ENCODE measurements at places on chromosomes 6 and 20.

DNA sequence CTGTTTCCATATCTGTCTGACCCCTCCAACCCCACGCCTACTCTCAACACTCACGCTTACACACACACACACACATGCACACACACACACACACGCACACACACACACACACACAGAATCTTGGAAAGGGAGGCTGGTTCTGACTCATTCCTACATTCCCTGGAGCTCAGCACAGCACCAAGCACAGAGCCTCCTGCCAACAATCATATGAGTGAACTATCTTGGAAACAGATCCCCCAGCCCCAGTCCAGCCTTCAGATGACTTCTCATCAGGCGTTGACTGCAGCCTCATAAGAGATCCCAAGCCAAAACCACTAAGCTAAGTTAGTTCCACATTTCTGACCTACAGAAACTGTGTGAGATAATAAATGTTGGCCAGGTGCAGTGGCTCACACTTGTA lies 14.1 kb upstream of the HCK start:
- DNase-seq = no peak

GRCh38 chr6:9511157-9511556 lies 903.7 kb downstream of the TFAP2A start:
- DNase-seq = no peak

DNA sequence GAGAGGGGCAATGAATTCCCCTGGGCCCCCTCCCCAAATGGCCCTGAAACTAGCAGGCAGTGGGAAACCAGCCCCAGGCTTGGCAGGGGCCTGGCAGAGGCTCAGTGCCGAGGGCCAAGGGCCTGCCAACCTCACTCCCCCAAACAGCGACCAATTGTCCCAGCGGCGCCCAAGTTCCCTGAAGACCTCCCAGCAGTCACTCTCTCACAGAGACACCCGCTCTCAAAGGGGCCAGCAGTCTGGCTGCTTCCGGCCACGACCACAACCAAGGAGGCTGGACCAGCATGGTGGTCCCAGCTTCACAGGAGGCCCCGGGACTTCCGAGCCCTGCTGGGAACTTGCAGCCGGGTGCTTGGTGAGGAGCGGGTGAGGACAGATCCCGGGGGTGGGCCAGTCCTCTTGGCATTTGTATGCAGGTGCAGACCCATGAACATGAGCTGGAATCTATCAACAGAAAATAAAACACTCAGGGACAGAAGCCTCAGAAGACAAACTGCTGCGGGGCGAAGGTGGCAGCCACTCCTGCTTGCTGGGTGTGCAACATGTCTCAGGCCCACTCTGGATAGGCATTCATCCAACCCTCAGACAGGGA lies 17.5 kb upstream of the SIRPA start:
- no peak for DNase-seq

DNA sequence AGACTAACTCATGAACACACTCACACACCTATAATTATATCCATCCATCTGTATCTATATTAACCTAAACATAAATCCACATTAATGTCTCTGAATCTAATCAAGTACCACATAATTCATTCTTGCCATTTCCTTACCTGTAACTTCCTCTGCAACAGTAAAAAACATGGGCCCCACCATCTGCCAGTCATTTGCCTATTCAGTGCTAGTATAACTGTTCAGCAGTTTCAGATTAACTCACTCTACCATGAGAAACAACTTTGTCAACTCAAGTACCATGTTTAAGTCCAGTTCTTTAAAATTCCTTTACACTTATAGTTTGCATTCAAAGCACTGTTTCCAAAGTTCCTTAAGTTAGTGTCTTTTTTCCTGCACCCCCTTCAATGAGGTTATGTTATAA lies 68.8 kb downstream of the LAMP5 start:
- DNase-seq = no peak

DNA sequence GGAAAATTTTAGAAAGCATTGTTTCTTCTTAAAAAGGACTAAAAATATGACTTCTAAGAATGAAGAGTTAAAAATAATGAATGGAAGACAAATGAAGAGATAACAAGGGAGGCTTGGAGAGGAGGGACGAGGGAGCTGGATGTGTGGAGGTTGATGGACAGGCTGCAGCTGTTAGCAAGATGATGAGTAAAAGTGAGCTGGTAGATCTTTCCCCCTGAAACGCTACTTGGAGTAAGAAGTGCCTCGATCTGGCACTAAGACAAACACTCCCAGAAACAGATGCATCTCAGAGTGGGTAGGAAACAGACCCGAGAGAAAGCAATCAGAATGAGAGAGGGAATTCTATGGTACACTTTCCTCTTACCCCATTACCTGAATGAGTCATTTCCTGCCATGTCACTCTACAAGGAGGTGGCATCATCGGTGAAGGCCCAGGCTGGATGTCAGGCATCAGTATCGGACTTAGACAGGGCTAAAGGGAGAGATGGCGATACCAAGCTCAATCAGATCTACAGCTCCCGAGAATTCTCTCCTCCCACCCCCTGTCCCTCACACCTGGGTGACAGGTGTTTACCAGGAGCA lies 154.1 kb upstream of the BMP2 start:
- DNase-seq = no peak

GRCh38 chr20:24157213-24157612 lies 168.6 kb upstream of the GGTLC1 start:
- DNase-seq = no peak
